ENCODE measurements at places on chromosomes 11 and 22. TPM values are rescaled to one million over a fixed set of nuclear protein-coding genes. Genes with fewer than 3 reads are reported as not detected.

DNA sequence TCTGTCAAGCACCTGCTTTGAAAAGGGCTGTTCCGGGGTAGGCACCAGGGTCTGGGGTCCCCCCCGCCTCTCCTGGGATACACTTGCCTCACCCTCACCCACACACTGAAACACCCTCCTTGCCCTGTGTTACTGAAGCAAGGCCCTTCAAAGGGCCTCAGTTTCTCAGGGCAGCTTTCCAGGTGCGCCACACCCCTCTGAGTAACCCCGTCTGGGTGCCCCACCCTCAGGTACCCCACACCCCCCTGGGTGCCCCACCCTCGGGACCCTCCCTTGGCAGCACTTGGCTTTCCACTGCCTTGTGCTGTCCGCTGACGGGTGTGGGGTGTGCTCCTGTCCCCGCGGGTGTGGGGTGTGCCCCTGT is 413.6 kb downstream of the TBC1D22A start:
- DNase-seq, result no peak

DNA sequence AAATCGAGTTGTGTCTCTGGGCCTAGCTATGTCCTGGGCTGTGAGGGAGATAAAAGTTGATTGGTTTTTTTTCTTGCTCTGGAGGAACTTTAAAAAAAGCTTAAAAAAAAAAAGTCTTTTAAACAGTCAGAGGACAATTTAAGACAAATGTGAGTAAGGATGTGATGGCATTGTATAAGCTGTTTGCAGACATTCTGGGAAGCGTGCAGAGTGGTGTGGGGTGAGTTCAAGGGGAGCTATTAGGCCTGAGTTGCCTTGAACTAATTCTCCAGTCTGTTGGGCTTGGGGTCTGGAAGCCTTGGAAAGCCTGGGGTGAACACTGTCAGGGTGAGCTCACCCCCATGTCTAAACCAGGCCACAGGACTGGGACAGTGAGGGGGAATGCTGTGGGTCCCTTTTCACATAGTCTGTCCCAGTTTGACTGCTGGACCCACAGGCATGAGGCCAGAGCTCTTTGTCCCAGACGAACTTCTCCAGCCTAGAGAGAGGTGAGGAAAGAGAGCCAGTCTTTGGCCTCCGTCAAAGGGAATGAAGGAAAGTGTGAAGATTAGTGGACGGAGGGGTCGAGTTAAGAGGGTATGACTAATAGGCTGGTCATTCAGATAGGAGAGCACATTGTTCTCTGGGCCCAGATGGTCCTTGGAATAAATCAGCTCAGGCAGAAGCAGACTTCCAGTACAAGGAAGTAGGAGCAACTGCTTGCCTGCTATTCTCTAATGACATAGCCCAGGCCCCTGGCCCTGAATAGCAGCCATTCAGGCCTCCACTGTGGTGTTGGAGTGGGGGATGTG is 76.4 kb upstream of the NNMT start:
- DNase-seq, result no peak

DNA sequence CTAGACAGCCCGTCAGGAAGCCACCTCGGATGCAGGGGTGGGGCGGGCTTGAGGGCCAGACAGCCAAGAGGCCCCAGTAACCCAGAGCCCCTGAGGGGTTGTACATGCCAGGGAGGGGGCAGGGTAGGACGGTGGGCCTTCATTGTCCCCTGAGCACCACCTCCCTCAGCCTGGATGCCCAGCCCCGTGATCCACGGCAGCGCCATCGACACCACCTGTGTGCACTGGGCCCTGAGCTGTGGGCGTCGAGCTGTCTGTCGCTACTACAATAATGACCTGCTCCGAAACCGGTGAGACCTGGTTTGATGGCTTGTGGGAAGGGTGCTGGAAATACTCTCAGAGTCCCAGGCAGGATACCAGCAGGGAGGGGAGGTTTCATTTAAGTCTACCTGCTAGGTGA is 37.4 kb upstream of the TPBGL start:
- DNase-seq, result no peak

DNA sequence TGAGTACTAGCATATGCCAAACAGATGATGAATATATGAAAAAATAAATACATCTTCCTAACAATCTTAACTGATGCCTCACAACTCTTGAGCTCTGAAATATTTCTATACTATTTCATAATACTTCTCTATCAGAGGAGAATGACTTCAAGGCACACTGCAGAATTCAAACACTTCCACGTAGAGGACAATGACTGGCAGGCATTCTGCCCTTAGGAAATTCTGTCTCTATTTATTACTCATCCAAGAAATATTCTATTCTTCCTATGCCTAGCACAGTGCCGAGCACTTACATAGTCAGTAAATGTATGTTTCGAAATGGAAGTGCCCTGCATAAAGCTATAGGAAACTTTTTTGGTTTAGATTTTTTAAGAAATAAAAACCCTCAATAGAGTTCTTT is 809.1 kb downstream of the DLG2 start:
- DNase-seq, result no peak

GRCh38 chr11:66328302-66329144 is 7.7 kb downstream of the RIN1 start:
- peak; percentile 75 for DNase-seq

DNA sequence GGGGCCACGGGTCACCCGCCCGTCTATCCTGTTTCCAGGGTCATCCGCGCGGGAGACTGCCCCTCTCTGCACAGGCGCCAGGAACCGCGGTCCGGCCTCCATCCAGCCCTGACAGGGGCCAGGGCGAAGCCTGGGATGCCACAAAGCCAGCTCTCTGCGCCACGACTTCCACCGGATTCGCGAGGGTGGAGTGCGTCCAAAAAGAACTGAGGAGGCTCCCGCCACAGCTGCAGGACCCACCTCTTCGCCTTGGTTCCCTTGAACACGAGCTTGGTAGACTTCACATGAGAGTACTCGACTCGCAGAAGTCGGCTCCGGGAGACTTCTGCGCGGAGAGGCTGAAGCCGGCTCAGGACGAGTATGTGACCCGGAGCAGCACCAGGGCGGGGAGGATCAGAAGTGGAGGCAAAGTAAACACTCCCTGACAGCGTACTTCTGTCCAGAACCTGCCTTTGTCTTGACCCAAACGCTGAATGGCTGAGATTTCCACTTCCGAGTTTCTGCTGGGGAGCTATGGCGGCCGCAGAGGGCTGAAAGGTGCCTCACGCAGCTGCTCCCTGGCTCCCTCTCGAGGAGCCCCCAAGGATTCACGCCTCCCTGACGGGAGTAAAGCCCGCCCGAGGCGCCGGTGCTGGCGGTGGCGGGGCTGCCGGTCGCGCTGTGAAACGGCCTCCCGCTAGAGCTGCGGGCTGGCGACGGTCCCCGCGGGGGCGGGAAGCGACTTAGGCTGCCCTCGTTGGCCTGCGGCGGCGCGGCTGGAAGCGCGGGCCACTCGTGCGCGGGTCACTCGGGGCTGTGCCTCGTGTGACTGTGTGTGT is 4566.7 kb upstream of the OR11H1 start:
- DNase-seq, result no peak

GRCh38 chr11:95483339-95483738 is 252.3 kb upstream of the SESN3 start:
- no peak for DNase-seq

GRCh38 chr11:115523727-115524399 is 19.6 kb upstream of the CADM1 start:
- no peak for DNase-seq

- DNase-seq, result no peak
Observed at GRCh38 chr11:2671748-2672147, 28.0 kb downstream of the KCNQ1OT1 start.

GRCh38 chr11:56910785-56911184 is 77.9 kb upstream of the OR5AK2 start:
- no peak for DNase-seq

DNA sequence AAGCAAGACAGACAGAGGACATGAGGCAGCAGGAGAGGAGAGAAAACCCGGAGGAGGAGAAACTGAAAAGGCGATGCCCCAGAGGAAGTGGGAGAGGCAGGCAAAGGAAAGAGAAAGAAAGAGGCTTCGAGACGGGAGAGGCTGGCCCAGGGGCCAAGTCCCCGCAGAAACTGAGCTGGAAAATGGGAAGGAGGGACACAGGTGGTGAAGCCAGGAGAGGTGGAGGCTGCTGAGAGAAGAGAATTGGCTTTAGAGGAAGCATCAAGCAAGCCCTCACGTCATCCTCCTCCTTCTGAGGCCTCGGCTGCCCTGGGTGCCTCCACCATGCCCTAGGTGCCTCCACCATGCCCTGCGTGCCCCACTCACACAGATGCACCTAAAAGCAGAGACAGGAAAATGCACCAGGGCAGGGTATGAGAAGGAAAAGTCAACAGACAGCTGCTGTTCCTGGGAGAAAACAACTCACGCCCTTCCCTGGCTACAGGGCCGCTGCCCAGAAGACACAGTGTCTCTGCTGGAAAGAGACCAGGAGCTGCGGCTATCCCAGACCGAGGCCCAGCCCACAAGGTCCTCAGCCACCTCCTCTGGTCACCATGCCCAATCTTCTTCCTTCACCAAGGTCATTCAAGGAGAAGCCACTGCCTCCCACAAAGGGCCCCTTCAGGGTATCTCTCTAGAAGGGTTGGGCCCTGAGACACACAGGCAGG is 14.3 kb downstream of the FXYD6 start:
- DNase-seq, result no peak

DNA sequence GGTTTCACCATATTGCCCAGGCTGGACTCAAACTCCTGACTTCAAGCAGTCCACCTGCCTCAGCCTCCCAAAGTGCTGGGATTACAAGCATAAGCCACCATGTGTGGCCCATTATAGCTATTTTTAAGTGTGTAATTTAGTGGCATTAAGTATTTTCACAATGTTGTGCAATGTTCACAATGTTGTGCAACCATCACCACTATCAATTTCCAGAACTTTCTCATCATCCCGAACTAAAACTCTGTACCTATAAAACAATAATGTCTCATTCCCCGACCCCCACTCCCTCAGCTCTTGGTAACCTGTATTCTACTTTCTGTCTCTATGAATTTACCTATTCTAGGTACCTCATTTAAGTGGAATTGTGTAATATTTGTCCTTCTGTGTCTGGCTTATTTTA is 7.5 kb downstream of the CFAP68 start:
- DNase-seq, result no peak

DNA sequence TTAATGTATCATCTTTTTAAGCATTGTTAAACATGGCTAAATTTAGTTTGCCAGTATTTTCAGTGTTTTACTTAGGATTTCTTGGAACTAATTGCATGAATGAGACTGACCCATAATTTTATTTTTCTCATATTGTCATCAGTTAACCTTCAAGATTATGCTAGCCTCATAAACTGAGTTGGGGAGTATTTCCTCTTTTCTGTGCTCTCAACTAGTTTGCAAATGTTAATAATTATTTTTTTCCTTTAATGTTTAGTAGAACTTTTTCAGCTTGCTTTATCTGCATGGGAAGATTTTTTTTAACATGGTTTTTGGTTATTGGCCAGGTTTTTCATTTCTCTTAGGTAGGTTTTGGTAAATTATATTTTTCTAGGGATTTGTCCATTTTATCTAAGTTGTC is 235.4 kb upstream of the SESN3 start:
- no peak for DNase-seq

- DNase-seq, result no peak
Observed at GRCh38 chr11:70630816-70631623, 232.7 kb downstream of the CTTN start.

DNA sequence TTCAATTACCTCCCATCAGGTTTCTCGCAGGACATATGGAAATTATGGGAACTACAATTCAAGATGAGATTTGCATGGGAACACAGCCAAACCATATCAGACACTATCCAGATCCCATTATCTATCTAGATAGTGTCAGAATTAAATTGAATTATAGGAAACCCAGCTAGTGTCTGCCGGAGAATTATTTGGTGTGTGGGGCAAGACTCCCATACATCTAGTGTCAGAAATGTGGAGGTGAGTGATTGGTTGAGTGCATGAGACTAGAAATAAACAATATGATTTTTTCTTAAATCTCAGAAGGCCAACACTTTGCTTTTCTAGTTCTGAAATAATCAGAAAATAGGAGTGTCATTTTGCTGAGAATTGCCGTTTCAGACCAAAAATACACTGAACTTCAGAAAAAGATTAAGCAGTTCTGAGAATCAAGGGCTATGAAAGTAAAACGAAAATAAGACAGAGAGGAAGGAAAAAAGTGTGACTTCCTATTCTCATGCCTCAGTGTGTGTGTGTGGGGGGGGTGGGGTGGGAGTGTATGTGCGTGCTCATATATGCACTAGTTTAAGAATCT is 21.3 kb downstream of the CASP12 start:
- DNase-seq, result no peak

- DNase-seq, result peak; percentile 77
Observed at GRCh38 chr11:121591405-121592033, 138.8 kb upstream of the SORL1-AS1 start.

DNA sequence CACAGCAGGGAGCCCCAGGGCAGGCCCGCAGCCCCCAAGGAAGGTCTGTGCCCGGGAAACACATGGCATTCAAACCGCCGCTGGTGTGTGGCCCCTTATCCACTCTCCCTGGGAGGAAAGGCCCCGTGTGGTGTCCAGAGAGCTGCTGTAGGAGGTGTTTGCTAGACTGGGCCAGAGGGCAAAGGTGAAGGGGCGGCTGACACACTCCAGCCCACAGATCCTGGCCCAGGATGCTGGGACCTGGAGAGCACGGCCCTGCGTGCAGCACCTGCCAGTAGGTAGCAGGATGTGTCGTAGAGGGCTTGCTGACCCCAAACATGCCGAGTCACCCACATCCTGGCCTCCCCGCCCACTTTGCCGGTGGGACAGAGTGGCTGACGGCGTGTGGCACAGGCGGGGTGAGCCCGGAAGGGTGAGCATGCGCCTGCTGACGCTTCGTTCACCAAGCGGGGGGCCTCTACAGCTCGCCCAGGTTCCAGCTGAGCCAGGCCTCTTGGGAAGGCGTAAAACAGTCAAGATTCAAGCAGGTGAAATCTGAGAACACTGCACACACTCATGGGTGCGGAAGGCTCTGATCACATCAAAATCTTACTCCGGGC is 11.0 kb downstream of the OSBPL5 start:
- no peak for DNase-seq

- DNase-seq, result no peak
Observed at GRCh38 chr22:38038426-38038825, 18.8 kb upstream of the PICK1 start.

DNA sequence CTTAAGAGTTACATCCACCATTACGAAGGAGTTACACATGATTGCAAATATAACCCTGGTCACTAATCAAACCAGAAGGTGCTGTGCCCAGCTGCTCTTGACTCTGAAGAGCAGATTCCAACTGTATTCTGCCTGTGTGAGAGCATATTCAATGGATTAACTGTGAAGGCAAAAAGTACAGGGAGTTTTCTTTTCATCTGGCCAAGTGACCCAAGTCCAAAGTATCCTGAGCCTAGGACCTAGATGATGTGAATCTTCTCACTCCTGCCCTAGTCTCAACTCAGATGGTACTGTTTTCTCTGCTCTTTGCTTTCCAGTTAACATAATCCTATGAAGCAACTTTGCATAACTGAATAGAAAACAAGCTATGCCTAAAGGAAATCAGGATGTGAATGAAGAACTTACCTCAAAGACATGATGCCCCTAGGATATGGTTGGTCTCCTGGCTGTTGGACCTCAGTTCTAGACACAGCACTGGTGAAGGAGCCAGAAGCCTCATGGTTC is 105.9 kb downstream of the C11orf58 start:
- no peak for DNase-seq

- DNase-seq, result no peak
Observed at GRCh38 chr11:120331301-120331996, 4.8 kb upstream of the ARHGEF12 start.

The MRGPRE gene
- total RNA-seq, result 1.5 TPM

The YDJC gene
- 10.9 TPM for total RNA-seq

The FOSL1 gene
- total RNA-seq, result 3.9 TPM

The OR52A1 gene
- total RNA-seq, result not detected

The DGCR2 gene
- 18.2 TPM for total RNA-seq

The NPTXR gene
- total RNA-seq, result 24.1 TPM

The POU2AF3 gene
- total RNA-seq, result 1.5 TPM

The TRIM5 gene
- total RNA-seq, result 45.1 TPM

All from uterus (tissue), 4 donors.